ENCODE measurements at places on chromosomes 3 and 15.

GRCh38 chr15:88658972-88659931, 20.4 kb downstream of the ISG20 start:
- no peak for DNase-seq

- DNase-seq, result no peak
Observed at GRCh38 chr15:87489902-87490665, 766.5 kb downstream of the NTRK3 start.

DNA sequence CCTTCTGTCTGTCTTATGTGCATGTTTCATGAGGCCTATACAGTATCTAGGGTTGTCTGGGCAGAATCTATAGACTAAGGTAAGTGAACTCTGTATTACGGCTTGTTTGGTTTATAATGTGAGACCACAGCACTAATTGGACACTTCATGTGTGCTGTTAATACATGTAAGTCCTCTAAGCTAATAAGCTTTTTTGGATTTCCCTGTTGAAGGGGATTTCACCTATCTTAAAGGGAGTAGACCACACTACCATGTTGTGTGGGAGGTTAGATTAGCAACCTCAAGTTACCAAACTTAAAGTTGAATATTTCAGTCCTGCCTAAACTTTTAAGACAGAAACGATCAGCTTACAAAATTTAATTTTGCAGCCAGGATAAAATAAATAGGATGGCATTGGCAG, 189.8 kb upstream of the GOLIM4 start:
- no peak for DNase-seq

DNA sequence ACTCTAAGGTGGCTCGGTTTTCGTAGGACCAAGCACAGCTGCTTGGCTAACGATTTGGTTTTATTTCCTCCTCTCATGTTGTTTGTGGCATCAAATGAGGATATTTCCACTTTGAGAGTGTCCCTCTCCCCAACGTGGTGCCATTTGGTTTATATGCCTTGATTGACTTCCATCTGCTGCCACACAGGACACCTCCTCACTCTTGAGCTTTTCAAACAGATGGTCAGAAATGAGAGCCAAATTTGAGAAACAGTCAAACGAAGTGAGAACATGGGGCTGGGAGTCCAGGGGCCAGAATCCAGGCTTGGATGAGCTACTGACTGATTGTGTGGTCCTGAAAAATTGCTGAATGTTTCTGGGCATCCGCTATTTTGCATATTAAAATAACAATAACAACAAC, 43.5 kb downstream of the CEMIP start:
- no peak for DNase-seq

DNA sequence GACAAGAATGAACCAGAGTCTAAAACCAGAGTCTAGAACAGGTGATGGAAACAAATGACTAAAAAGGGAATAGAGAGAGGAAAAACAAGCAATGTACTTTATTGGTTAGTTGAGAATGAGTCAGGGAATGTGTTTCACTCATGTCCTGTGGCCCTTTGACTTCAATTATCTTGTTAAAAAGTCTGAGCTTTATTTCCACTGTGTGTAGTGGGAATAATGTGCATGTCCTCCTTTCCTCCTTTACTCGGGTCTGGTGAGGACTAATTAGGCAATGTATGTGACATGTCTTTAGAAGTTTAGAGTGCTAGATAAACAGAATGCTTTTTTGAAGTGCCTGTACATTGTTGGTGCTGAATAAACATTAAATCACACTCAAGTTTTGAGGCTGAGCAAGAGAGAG, 21.3 kb downstream of the LSAMP start:
- no peak for DNase-seq

DNA sequence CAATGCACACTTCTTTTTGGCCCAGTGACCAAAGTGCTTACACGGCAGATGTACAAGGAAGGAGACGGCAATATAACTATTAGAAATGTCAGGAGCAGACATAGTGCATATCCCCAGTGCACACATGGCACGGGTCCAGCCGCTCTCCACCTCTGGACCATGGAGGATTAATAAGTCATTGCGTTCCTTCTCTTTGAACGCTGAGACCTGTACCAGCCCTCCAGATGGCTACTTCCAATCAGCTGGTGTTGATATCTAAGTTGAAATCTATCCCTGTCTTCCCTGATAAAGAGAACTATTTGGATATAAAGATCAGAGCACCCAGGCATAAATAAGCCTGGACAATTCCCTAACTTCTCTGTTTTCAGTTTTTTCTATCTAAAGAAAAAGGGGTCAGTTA, 212.5 kb downstream of the CADPS start:
- no peak for DNase-seq

DNA sequence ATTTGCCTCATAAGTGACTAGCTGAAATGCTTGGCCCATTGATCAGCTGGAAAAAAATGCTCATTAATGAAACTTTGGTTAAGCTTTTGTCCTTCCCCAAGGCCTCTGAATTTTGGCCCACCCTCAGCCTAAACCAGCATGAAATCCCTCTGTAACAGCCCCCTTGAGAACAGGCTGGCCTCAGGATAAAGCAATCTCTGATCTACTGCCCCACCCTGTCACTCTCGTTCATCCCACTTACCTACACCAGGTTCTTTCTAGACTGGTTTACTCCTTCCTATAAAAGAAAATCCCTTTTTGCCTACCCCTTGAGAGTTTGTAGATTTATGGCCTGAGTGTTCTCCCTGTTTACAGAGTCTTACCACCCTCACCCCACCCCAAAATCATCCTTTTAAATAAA, 3.4 kb upstream of the AEN start:
- DNase-seq, result no peak

GRCh38 chr3:27714692-27715453, 7.2 kb downstream of the EOMES start:
- DNase-seq, result no peak

DNA sequence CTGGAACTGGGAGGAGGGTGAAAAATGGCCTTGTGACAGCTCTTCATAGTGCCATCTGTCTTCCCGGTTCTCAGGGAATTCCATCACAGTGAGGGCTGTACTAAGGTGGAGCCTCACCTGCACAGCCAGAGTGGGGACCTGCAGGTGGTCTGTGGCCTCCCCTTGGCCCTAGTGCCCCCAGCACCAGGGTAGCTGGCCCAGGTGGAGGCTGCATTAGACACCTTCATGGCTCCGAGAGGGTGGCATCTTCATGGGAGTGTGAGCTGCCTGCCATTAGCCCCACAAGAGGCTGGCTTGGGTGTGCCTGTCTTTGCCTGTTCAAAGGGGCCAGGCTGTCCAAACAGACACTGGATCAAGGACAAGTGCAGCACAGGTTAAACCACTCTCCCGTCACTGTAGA, 95.5 kb upstream of the PRR23E start:
- no peak for DNase-seq

GRCh38 chr15:65835447-65835846, 33.8 kb upstream of the RAB11A start:
- no peak for DNase-seq

DNA sequence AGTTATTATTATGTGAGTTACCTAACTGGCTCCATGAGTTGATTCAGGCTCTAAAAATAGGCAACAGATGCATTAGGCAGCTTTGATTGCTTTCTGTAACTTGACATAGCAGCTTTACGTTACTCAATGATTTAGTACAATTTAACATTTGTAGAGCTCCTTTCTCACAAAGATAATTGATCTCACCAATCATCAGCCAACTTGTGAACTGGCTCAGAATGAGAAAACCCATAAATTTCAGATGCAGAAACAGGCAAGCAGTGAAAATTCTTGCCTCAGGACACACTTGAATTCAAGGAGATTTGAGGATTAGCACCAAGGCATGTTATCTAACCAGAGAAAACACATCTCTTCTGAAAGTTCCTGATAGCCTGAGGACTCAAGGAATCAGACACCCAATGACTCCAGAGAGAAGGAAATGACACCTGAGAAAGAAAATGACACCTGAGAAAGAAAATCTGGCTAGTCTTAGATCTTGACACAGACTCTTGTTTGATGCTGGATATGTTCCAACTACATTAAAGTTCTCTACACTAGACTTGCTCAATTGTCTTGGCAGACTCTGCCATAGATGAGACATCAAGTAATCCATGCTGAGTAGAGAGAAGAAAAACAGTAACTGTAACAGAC, 315.1 kb upstream of the CBLB start:
- DNase-seq, result no peak

GRCh38 chr3:80018375-80018774, 250.6 kb upstream of the ROBO1 start:
- DNase-seq, result no peak

- DNase-seq, result no peak
Observed at GRCh38 chr15:39511000-39511915, 69.6 kb upstream of the THBS1 start.

- DNase-seq, result no peak
Observed at GRCh38 chr3:112794622-112795172, 52.0 kb downstream of the CD200R1L start.

GRCh38 chr3:143240886-143241285, 121.3 kb downstream of the CHST2 start:
- no peak for DNase-seq

DNA sequence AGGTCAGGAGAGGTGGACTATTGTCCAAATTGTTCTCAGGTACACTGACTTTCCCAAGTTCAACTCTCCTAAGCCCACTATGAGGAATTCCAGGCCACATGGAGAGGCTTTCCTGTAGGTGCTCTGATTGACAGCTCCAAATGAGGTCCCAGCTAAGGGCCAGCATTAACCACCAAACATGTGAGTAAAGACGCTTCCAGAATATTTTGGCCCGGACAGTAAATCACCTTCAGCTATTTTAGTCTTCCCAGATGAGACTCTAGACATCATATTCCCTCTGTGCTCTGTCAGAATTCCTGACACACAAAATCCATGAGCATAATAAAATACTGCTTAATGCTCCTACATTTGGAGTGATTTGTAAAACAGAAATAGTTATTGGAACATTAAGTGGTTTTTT, 135.5 kb downstream of the TGFBR2 start:
- DNase-seq, result no peak

DNA sequence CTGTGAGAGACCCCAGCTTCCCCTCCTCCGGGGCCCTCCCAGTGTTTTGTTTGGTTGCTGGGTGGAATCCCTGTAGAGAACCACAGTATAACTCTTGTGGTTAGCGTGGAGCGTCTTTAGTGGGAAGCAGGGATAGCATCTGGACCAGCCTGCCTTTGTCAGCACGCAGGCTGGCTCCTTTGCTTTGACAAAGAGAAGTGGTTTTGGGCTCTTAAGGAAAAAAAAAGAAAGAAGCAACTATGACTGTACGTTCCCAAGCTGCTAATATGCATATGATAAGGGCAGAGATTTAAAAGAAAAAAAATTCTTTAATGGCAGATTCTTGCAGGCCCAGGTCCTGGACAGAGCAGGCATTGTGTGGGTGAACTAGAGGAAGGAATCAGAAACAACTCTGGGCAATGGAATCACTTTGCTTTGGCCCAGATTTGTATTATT, 340.8 kb upstream of the CTDSPL start:
- DNase-seq, result no peak

DNA sequence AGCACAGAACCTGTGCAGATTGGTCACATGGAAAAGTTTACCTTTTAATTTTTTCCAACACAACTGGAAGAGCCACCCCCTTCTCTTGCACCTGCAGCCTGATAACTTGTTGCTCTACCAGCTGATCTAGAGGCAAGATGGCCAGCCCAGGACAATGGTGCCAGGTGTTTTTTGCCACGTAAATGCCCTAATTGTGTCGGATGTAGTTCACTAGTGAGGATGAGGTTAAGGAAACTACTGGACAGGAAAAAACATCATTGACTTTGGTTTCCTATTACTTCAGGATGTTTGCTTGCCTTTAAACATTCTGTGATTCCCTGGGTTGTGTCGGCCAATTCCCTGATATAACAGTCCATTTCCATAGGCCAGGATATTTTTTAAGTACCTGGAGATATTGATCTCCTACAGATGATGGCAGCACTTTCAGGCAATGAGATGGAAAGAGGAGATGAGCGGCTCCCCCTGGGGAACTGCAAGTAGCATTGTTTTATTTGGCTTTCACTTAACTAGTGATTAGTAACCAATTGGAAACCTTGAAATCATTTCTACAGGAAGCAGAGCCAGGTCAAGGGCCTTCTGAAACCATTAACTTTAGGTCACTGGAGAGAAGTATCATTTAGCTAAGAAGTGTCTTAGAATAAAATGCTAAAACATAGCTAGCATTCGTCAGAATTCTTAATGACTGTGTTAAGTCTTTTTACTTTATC, 72.5 kb downstream of the OSBPL10 start:
- DNase-seq, result no peak

GRCh38 chr3:45176912-45177311, 30.7 kb upstream of the CDCP1 start:
- DNase-seq, result no peak
